ENCODE measurements at places on chromosomes 7 and 10.

GRCh38 chr7:147765301-147765700 is 825.3 kb upstream of the C7orf33 start:
- H3K27ac ChIP-seq: no peak overlapping the region
- H3K4me1 ChIP-seq: no peaks in the 10 kb centered on the region
- H3K36me3 ChIP-seq: no peaks in the 10 kb centered on the region
- DNase-seq: no peak
- H3K27me3 ChIP-seq: no peaks in the 10 kb centered on the region

- H3K36me3 ChIP-seq: peaks cover 5% of the 10 kb centered on the region
- no peak overlapping the region for H3K27ac ChIP-seq
- H3K27me3 ChIP-seq: no peaks in the 10 kb centered on the region
Measured at GRCh38 chr7:992709-993607, 10.0 kb downstream of the CYP2W1 start.

GRCh38 chr7:44533301-44534055 is 7.7 kb downstream of the NPC1L1 start:
- DNase-seq: no peak
- H3K27me3 ChIP-seq: peaks cover 8% of the 10 kb centered on the region
- H3K36me3 ChIP-seq: no peaks in the 10 kb centered on the region
- H3K27ac ChIP-seq: no peak overlapping the region
- no peak overlapping the region for H3K4me3 ChIP-seq

DNA sequence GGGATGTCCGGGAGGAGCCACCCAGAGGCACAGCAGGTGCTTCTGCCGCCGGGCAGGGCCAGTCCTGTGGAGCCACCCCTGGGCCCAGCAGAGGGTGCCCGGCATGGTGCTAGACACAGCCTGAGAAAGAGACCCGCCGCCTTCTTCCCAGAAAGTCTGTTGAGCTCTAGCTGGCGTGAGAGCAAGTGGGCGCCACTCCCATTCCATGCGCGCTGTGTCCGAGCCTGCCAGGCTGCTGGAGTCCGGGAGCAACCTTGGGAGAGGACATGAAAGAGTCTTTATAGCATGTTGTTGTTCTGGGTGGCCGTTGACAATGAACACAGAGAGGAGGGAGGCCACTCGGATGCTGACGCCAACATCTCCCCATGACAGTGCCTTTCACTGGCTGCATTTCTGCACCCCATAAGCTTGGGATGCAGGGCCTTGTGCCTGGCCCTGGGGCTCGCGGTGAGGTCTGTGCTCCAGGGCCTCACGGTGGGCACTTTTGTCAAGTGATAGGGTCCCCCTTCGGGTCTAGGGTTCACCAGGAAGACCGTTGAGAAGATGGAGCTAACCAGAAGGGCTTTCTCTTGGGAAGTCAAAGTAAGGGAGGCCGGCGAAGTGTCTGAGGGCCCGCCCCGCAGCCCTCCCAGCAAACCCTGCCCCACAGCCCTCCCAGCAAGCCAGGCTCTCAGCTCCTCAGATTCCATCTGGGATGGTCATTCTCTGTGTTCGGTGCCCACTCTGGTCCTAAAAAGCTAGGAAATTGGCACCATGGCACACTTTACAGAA is 47.3 kb downstream of the NKX6-2 start:
- no peaks in the 10 kb centered on the region for H3K36me3 ChIP-seq
- DNase-seq: no peak
- no peak overlapping the region for H3K4me3 ChIP-seq
- no peaks in the 10 kb centered on the region for H3K27me3 ChIP-seq
- H3K27ac ChIP-seq: no peak overlapping the region
- H3K4me1 ChIP-seq: no peaks in the 10 kb centered on the region

DNA sequence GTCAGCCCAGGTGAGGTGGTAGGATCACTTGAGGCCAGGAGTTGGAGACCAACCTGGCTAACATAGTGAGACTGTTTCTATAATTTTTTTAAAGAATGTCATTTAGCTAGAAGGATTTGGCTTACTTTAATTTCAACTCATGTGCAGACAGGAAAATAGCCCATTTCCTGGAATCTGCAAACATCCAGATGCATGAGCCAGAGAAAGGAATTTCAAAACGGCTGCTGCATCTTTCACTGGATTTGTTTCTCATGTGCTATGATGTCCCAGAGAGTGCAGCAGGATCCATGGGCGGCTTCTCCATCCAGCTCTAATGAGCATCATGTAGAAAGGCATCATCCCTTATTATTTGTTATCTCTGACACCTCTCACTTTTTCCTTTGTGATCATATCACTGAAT is 149.3 kb downstream of the GALNT17 start:
- H3K36me3 ChIP-seq: peaks cover 3% of the 10 kb centered on the region
- no peaks in the 10 kb centered on the region for H3K27me3 ChIP-seq
- no peak overlapping the region for H3K4me3 ChIP-seq
- DNase-seq: no peak
